Endothelial cell (in vitro differentiated cells): ENCODE measurements at places on chromosomes 1 and 21.

- no peak for DNase-seq
Observed at GRCh38 chr1:1092149-1092855, 18.2 kb upstream of the RNF223 start.

DNA sequence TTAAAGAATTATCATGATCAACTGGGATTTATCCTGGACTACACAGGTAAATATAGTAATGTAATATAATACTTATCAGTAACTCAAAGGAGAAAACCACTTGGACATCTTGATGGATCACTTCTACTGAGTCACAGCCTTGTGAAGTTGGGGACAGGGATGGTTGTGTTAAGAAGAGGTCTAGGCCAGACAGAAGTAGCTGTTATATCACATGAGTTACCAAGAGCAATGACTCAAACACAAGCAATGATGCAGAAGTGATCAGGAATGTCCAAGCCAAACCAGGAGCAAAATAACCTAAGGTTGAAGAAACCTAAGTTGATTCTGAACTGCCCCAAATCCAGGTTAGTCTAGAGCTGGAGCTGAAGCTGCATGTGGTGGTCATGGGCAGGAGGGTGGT lies 424.5 kb upstream of the DAB1 start:
- no peak for DNase-seq

GRCh38 chr1:36116901-36117300 lies 8.1 kb downstream of the COL8A2 start:
- no peak for DNase-seq

DNA sequence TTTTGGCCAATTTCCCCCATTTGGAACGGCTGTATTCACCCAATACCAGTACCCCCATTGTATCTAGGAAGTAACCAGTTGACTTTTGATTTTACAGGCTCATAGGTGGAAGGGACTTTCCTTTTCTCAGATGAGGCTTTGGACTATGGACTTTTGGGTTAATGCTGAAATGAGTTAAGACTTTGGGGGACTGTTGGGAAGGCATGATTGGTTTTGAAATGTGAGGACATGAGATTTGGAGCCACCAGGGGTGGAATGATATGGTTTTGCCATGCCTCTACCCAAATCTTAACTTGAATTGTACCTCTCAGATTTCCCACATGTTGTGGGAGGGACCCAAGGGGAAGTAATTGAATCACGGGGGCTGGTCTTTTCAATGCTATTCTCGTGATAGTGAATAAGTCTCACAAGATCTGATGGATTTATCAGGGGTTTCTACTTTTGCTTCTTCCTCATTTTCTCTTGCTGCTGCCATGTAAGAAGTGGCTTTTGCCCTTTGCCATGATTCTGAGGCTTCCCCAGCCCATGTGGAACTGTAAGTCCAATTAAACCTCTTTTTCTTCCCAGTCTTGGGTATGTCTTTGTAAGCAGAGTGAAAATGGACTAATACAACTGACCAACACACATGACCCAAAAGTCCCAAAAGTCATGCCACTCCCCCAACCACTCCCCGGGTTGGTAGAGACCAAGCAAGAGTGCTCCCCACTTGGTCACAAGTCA lies 35.4 kb upstream of the ZNF496 start:
- DNase-seq: no peak

DNA sequence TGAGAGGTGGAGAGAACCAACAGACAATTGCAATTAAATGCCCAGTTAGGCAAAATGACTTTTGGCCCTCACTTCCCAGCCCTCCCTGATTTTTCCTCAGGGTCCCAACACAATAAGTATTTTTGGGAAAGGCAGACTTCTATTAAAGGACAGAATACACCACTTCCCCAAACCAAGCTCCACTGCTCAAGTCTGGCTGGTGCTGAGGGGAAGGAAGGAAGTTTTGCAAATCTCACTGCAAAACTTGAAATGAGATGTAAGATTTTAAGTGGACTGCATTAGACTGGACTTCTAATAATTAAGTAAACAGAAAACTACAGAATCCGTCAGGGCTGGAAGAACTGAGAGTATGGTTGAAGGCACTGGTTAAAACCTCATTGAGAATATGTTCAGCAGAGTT lies 32.2 kb upstream of the CD1D start:
- DNase-seq: no peak

DNA sequence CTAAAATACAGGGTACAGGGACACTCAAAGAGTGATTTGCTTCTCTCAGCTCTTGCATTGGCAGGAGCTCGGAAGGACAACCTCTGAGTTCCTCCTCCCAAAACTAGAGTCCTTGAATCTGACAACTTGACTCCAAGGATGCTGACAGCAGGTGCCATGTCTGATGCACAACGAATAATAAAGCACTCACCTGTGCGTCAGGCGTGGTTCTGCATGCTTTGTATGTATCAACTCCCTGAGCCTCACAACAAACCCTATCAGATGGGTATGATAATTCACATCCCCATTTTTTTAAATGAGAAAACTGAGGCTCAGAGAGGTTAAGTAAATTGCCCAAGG lies 1.4 kb downstream of the LAPTM5 start:
- DNase-seq: no peak

DNA sequence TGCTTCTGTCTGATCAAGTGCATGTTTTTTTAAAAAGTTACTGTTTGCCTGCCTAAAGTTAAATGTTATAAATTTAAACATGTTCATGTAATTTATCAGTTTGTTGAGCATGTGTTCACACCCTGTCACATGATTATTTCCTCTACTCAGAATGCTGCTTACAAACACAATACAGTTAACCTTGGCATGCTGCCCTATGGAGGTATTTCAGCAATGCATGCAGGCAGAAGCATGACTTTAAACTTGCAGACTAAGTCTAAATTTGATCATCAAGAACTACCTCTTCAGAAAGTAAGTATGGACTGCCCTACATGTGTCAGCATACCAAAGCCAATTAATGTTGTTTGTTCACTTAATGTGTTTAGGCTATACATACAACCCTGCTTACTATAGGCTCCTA lies 161.6 kb downstream of the LRRC40 start:
- DNase-seq: no peak

GRCh38 chr1:1359308-1359663 lies 931 bp upstream of the MXRA8 start:
- DNase-seq: no peak

DNA sequence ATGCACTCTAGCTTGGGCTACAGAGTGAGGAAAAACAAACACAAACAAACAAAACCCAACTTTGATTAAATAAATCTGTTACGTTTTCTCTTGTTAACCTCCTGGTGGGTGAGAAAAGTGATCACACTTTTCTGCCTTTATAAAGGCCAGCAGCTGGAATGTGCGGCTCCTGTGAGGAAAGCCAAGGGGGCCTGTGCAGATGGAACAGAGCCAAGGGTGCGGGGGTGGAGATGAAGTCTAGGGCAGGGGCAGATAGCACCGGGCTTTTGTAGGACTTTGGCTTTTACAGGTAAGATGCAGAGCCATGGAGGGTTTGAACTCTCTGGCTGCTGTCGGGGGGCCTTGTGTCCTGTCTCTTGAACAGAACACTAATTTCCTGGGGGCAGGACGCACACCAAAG lies 40.7 kb upstream of the GPR37L1 start:
- no peak for DNase-seq

GRCh38 chr1:61162520-61163258 lies 80.3 kb downstream of the NFIA start:
- DNase-seq: no peak

- no peak for DNase-seq
Observed at GRCh38 chr1:51097171-51097570, 4.9 kb upstream of the C1orf185 start.

DNA sequence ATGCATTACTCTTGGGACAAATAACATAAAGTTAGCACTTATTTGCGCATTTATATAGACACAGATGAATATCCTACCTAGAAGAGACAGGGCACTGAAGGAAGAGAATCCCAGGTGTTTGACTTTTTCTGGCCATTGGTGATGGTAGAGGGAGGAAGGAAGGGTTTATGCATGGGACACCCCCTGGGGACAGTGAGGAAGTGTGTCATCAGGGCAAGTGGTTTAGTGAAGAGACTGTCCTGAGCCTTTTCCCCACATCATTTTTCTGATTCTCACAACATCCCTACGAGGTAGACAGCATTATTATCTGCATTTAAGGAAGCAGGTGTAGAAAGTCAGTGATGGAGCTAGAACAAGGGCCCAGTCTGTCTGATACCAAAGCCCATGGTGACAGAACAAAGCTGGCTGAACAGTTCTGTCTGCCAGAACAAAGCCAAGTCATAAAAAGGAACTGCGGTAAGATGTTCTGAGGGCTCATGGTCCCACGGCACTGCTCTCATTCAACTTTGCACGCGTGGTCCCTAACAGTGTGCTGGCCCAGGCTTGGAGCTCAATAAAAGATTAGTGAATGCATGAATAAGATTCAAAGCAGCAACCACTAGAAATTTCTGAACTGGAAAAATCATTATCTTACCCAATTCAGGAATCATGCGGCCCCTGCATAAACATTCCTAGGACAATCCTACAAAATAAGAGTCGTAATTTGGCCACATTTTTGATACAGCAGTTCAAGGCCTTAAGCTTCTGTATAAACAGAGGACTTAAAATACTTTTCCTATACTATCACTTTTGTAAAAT lies 12.2 kb upstream of the CDC42BPA start:
- DNase-seq: no peak

DNA sequence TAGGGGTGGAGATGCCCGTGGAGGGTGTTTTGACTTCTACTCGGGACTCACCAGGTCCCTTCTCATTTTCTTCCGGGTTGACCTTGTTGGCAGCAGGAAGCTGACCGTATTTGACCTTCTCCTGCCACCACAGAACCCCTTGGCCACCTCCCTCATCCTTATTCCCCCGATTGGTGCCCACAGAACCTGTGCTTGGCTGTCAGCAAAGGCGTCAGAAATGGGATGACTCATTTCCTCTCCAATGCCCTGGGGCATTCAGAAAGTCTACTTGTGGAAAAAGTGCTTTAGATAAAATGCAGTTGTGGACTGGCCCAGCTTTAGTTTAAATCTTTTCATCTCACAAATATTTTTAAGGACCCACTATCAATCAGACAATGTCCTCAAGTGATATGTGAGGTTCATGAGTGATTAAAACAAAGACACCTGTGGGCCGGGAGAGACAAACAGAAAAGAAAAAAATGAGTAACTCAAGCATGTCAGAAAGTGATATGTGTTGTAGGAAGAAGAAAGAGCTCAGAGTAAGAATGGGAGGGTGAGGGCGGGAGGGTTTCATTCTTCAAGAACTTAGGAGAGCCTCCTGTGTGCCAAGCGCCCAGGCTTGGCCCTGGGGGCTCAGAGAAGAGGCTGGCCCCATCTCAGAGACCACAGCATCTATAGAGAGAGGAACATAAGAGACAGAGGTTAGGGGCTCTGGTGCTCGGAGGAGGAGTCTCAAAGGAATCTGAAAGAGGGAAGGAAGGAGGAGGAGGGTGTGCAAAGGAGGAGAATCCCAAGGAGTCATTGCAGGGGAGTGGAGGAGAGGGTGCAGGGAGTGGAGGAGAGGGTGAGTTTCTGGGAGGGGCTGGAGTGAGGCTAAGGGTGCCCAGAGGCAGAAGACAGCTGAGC lies 221.6 kb upstream of the VAMP3 start:
- no peak for DNase-seq

DNA sequence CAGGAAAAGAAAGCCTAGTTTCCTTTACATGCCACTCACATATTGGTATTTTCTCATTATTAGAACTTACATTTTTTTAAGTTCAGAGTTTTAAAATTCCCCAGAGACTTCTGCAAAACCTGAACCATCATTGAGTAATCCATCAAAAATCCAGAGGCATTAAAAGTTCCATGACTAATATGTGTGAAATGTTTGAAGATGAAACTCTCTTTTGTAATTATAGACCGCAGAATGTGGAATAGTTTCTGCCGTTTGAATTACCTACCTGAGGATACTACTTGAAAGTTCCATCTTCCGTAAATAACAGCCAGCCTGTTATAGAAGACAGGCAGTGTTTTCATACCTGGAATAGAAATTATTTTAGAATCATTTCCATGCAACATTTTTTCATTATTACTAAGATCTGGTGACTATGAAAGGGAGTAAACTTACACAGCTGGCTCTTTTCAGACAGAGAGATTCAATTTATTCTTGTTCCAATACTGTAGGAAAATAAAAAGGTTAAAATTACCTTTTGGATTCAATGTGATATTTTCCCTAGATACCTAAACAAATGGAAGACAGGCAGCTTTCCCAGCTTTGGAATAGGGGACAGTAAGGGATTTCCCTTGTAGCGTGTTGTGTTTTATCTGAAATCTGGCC lies 131.4 kb downstream of the ST6GALNAC5 start:
- DNase-seq: no peak

- no peak for DNase-seq
Observed at GRCh38 chr1:147549526-147549925, 8.2 kb downstream of the BCL9 start.

- DNase-seq: no peak
Observed at GRCh38 chr1:211874521-211875347, 44.2 kb upstream of the LPGAT1 start.

GRCh38 chr1:33097762-33098161 lies 16.8 kb downstream of the AZIN2 start:
- no peak for DNase-seq

DNA sequence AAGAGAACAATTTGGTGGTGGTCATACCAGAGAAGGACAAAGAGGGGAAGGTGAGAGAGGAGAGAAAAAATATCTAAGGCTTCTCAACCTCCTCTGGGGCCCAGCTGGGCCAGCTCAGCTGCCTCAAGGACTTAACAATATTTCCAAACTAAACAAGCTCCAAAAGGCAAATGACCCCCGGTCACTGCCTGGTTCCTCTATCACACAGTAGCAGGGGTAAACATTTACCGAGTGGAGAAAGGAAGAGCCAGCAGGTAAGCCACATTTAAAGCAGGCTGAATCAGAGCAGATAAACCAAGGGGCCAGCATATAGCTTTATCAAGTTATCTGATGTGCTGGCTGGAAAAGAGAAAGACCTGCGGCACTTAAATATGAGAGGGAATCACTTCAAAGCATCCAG lies 102.1 kb downstream of the KCND3 start:
- no peak for DNase-seq

GRCh38 chr1:35377555-35377954 lies 109.0 kb downstream of the ZMYM4 start:
- no peak for DNase-seq

DNA sequence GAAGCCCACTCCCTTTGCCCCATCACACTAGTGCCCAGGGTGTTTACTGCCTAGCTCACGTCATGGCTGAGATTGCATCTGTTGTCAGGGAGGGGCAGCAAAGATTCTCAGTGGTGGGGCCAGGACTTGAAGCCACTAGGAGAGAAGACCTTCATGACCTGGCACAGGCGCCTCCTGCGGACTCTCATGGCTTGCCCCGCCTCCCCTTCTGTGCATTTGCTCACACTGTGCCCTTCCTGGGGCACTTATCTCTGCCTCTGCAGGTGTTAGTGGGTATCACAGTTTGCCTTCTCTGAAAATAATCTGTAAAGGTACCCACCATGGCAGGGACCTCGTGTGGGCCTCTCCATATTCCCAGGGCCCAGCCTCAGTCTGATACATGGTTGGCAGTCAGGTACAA lies 20.1 kb downstream of the PTPRU start:
- no peak for DNase-seq
